ENCODE measurements at places on chromosomes 11 and 22.

DNA sequence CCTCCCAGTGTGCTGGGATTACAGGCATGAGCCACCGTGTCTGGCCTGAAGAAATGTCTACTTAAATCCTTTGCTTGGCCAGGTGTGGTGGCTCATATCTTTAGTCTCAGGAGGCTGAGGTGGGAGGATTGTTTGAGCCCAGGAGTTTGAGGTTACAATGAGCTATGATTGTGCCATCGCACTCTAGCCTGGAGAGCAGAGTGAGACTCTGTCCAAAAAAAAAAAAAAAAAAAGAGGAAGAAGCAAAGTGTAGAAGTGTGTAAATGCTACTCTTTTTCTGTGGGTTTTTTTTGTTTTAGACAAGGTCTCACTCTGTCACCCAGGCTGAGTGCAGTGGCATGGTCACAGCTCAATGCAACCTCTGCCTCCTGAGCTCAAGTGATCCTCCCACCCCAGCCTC lies 6.4 kb upstream of the ATG16L2 start:
- DNase-seq: no peak

DNA sequence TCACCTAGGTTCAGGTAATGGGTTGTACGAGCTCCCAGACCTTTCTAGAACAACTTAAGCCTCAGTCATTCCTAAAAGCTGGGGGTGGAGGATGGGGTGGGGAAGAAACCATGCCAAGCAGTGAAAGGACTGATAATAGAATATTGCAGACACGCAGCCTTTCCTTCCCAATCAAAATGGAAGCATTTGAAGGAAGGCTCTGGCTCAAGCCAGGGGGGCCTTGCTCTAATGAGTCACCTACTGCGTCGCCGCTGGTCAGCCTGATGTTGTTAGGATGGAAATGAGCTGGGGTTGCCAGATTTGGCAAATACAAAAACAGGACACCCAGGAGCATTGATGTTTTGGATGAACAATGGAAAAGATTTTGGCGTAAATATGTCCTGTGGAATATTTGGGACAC lies 6.2 kb downstream of the SYT12 start:
- DNase-seq: no peak

GRCh38 chr11:122150216-122151124 lies 34.5 kb upstream of the BLID start:
- DNase-seq: no peak

- no peak for DNase-seq
Measured at GRCh38 chr22:28815111-28815510, 14.7 kb upstream of the XBP1 start.

- DNase-seq: no peak
Measured at GRCh38 chr22:31094021-31094551, 13.0 kb downstream of the SMTN start.
